ENCODE measurements at places on chromosomes 7 and 10.

- DNase-seq: no peak
These were observed 912 bp upstream of the OAT start for GRCh38 chr10:124419635-124420034.

DNA sequence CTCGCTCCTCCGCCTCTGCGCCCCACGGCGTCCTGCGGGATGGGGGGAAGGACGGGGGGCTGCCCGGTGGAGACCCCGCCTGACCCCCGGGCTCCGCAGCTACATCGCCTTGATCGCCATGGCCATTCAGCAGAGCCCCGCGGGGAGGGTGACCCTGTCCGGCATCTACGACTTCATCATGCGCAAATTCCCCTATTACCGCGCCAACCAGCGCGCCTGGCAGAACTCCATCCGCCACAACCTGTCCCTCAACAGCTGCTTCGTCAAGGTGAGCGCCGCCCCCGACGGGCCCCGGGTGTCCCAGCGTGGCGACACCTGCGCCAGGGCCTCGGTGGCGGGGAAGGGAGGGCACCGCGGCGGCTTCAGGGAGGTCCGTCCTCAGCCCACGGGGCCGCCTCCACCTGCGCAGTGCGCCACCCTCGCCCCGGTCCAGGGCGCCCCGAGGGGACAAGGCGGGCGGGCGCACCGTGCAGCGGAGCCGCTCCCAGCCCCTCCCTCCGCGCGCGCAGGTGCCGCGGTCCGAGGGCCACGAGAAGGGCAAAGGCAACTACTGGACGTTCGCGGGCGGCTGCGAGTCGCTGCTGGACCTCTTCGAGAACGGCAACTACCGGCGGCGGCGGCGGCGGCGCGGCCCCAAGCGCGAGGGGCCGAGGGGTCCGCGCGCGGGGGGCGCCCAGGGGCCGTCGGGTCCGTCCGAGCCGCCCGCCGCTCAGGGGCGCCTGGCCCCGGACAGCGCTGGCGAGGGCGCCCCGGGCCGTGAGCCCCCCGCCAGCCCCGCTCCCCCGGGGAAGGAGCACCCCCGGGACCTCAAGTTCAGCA is 793 bp downstream of the FOXL3 start:
- DNase-seq: no peak

GRCh38 chr10:118504467-118505205 is 90.8 kb downstream of the PRLHR start:
- DNase-seq: no peak

GRCh38 chr10:111856631-111857030 is 326.9 kb downstream of the GPAM start:
- no peak for DNase-seq

- DNase-seq: no peak
These were observed 130.7 kb upstream of the FAM13C start for GRCh38 chr10:59493017-59493416.

DNA sequence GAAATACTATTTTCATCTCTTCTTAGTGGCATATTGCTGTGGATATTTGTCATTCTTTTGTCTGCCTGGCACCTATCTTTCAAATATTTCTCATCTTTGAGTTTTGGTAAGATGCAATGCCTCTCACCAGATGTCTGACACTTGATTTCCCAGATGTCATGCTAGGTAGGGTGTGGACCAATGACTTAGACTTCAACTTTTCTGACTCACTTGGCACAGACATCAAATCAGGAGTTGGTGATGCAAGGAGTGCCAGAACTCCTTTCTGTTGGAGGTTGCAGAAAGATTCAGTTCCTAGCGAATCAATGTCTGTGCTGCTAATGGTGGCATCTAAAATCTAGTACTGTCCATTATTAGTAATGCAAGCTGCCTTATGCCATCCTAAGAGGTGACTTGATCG is 216.9 kb upstream of the FERD3L start:
- no peak for DNase-seq

GRCh38 chr10:117740691-117741222 is 198.2 kb downstream of the EMX2 start:
- no peak for DNase-seq

DNA sequence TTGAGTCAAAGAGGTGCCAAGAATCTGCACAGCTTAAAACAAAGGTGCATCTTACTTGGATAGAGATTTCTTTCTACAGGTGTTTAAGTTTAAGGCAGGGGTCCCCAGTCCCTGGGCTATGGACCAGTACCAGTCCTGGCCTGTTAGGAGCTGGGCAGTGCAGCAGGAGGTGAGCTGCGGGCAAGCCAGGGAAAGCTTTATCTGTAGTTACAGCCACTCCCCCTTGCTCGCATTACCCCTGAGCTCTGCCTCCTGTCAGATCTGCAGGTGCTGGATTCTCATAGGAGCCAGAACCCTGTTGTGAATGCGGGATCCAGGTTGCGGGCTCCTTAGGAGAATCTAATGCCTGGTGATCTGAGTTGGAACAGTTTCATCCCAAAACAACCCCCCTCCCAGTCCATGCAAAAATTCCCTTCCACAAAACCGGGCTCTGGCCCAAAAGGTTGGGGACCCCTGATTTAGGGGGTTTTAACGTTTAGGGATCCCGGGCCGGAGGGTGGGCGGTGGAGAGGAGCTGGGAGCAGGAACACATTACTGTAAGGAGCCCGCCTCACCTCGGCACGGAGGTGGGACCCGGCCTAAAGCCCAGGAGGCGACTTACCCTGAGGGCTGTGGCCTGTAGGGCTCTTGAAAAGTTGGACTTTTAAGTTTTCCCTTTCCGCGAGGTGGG is 60.2 kb downstream of the ZNF467 start:
- no peak for DNase-seq

- DNase-seq: no peak
These were observed 140.5 kb downstream of the CUX1 start for GRCh38 chr7:101957744-101958525.

GRCh38 chr7:76294344-76295024 is 8.0 kb upstream of the HSPB1 start:
- peak; percentile 96 for DNase-seq

DNA sequence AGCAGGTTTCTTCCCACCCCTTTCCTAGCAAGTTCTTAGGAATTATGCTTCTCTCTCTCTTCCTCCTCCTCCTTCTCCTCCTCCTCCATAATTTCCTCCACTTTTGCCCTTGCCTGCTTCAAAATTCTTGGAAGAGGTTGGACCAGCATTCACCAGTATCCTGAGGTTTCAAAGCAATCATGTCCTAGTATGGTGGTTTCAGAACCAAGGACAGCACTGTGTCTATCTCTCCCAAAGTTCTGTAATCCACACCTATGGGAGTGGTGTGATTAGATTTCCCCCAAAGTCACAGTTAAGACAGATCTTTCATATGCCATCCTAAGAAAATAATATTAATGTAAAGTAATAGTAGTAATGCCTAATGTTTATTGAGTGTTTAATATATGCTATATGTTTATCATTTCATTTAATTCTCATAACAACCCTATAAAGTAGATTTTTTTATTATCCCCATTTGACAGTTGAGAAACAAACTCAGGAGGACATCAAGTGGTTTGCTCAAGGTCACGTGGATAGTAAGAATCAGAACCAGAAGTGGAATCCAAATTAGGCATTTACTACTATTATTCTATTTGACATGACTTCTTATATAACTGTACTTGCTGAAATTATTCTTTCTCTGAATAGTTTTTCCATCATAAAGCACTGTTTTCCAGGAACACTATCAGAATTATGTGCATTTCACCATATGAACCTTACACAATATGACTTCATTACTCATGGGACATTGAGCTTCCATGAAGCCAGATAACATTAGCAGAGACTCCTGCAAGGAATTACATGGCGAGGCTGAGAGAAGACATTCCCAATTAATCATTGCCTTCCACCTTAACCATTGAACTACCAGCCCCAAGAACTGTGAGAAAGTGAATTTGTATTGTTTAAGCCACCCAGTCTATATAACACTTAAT is 91.4 kb downstream of the IPMK start:
- no peak for DNase-seq

- no peak for DNase-seq
These were observed 10.7 kb downstream of the HIP1 start for GRCh38 chr7:75727881-75728593.

DNA sequence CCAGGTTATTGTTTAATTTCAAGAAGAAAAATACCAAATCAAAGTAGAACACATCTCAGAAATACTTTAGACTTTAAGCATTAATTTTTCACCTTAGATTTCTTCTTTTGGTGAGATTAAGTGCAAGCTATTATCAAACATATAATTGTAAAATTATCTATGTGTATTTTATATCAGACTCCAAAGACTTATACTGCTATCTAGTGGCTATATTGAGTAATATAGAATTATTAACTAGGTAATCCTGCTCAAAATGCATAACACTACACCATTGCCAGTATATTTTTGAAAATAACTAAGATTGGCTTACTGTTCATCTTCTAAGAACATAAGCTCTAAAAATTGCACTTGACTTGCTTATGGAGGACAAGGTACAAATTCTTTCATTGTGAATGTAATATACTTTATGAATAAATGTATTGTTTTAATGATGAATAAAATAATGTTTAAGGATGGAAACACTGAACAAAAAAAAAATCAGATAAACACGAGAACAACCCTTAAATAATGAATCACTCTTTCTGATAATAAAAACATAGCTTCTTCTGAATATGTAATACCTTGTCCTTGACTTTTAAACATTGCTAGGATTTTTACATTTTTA is 86.7 kb upstream of the GNAI1 start:
- DNase-seq: no peak

GRCh38 chr7:55439627-55440026 is 74.5 kb downstream of the LANCL2 start:
- peak; percentile 59 for DNase-seq

GRCh38 chr10:96288151-96288621 is 16.0 kb upstream of the DNTT start:
- DNase-seq: no peak

- DNase-seq: no peak
These were observed 74.9 kb downstream of the BEND7 start for GRCh38 chr10:13453896-13454295.

GRCh38 chr7:151387161-151388006 is 22.5 kb downstream of the WDR86 start:
- no peak for DNase-seq

- no peak for DNase-seq
These were observed 197.5 kb upstream of the PRSS58 start for GRCh38 chr7:142455392-142455791.

DNA sequence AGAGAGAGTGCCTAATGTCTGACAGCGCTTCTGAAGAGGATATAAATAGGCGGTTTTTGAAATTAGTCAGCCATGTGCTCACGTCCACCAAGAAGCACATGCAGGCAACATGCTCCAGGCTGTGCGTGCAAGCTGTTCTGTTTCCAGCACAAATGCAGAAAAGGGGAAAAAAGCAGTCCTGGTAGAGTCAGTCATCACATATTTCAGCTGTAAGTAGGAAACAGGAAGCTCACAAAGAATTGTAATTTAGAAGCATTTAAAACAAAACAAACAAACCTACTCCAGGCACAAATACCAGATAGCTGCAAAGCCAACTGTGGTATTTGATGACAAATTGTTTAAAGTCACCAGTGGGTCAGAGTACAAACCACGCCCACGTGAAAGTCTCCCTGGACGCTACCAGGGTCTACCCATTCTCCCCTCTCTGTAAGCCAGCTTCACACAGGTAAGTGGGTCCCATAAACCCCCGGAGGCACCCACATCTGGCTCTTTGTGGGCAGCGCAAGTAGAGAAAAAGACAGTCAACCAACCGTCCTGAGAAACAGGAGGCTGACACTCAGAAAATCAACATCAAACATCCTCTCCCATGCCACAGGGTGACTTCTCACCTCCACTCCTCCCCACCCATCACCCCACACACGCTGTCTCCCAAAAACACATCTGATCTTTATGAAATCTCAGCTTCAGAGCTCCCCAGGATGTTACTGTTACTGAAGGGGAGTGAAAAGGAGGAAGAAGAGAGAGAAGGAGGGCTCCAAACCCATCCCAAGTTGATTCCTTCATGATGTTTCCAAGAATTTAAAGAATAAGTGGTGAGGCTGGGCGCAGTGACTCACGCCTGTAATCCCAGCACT is 186.4 kb downstream of the FAM107B start:
- peak; percentile 69 for DNase-seq

DNA sequence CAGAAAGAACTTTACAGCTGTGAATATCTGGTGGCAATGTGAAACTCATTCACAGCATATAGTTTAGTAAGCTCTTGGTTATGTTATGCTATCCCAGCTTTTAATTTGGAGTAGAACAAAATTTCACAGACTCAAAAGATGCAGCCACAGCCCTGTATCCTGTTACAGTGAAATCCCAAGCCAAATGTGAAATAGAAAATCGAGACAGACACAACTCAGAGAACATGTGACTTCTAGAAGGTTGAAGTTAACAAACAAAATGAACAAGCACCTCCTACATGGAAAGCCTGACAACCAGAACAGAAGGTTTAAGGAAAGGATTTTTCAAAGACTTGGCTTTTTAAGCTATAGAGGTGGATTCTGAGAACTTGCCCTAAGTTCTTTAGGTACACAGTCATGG is 39.6 kb downstream of the JAZF1 start:
- DNase-seq: no peak

DNA sequence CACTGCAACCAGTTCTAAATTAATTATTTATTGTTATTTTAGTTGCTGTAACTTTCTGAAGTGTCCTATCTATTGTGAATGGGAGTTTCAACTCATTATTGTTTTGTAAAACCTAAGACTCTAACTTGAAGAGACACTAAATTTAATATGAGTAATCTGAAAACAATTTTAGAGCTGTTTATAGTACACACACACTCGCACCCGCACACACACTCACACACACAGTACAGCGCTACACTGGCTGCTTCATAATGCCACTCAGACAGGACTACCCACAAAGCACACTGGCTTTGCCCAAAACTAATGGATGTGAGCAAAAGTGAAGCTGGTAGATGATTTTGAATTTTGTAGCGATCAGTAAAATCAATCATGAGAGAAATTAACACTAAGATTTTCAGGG is 238.9 kb upstream of the ETV1 start:
- no peak for DNase-seq

DNA sequence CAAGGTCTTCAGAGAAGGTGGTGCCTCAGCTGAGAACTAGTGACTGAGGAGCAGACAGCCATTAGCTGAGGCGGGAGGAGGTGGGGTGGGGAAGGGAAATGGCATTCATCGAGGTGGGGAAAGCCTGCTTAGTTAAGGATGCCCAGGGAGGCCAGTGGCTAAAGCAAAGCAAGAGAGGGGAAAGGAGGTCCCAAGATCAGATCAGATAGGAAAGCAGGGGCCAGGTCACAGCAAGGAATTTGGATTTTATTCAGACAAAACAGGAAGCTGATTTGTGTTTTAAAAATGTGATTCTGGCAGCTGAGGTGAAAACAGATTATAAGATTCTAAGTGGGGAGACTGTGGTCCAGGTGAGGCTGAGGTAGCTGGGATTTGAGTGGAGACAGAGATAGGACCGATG is 45.8 kb downstream of the CNNM1 start:
- DNase-seq: no peak

DNA sequence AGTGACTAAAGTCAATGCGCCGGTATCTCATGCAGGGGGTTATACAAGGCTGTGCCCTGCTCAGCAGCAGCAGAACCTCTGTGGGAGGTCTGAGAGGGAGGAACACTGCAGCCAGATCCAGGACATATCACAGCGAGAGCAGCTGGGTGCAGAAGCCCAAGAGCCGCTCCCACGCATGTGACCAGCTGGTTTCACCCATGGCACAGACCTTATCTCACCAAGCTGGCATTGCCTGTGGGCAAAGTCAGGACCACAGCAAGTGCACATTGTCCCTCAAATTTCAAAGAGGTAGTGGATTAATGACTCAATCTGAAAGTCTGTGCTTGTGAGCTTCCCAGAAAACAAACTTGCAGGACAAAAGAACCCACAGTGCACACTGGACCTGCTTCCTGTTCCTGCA is 31.6 kb upstream of the AKR1C1 start:
- DNase-seq: no peak

Measured in Ammon's horn (tissue), 1 donor.